Kidney tubule cell (primary cell): ENCODE measurements at places on chromosomes 12 and 14.

GRCh38 chr12:117380083-117380482, 18.7 kb upstream of the NOS1 start:
- no peak for DNase-seq

DNA sequence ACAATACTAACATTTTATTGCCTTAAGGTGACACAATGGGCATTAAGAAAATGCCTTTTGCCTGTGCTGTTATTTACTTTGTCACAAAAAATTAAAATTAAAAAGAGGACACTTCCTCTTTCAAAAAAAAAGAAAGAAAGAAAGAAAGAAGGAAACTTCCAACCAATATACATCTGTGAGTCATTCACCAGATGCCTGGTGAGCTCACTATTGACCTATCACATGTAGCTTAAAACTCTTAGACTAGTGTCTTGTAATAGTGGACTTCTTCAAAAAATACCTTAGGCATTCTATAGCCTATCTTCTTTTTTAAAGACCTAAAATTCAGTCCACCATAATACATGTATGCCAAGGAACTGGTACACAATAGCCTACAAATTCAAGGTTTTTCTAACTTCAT, 4.9 kb upstream of the SOX5 start:
- DNase-seq: peak; percentile 21

GRCh38 chr12:105292705-105293104, 37.8 kb upstream of the C12orf75 start:
- DNase-seq: peak; percentile 36

DNA sequence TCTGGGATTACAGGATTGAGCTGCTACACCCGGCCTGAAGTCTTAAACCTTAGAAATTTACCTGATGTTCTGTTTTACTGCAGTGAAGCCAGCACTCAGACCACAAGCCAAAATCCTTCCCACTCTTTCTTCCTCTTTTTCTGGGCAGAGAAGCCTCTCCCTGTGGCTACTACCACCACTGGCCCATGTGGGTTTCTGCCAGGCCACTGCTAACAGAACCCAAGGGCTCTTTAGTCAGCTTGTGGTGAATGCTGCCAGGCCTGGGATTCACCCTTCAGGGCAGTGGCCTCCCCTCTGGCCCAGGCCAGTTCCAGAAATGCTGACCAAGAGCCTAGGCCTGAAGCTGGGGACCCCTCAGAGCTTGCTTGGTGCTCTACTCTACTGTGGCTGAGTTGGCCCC, 35.3 kb downstream of the GAS2L3 start:
- no peak for DNase-seq

- DNase-seq: peak; percentile 90
These were observed 1.2 kb upstream of the GAPDH start for GRCh38 chr12:6532927-6533652.

DNA sequence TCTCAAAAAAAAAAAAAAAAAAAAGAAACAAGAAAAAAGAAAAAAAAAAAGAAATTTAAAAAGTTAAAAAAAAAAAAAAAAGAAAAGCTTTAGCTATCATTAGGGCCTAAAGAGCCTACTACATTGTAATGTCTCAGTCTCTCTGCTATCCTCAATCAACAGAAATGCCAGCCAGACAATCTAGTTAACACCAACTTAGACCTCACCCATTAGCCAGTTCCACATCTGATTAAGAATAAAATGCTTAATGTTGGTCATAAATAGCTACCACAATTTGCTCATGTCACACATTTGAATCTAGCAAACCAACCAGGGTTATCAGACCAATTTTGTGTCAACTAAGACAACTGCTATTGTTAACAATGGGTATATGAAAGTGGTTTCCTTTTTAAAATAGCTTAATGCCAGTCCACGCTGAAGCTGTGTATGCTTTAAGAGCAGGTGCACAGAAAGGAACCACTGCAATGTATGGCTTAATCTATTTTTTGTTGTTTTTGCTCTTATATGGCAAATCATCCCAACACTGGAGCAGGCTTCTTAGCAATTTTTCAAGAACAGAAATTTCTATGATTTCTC, 45.5 kb upstream of the SELPLG start:
- DNase-seq: no peak

GRCh38 chr12:55982319-55982936, 8.6 kb downstream of the RAB5B start:
- DNase-seq: peak; percentile 67
